ENCODE measurements at places on chromosomes 6 and 20.
A peak's percentile ranks its signal among the peaks of the same experiment; 100 is the strongest.

- DNase-seq, result no peak
Measured at GRCh38 chr20:64224351-64225170, 31.0 kb upstream of the PCMTD2 start.

- DNase-seq, result no peak
Measured at GRCh38 chr20:62736407-62737071, 27.9 kb downstream of the NTSR1 start.

- no peak for DNase-seq
Measured at GRCh38 chr6:134517145-134517658, 199.3 kb upstream of the SGK1 start.

DNA sequence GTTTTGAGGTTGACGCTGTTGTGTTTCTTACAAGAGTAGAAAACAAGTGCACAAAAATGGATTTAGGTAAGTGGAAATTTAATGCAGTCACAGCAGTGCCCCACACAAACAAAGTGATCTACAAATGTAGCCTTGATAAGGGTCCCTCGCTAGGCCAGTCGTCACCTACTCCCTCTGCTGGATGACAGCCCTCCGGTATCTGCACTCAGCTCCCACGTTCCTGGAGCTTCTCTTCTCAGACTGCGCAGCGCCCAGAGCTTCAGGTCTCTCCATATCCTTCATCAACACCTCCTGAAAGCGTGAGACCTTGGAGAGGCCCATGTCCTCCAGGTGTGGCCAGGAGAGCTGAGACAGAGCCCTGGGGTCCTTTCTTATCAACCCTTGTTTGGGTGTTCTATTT lies 58.3 kb upstream of the MAP3K4 start:
- DNase-seq, result no peak

DNA sequence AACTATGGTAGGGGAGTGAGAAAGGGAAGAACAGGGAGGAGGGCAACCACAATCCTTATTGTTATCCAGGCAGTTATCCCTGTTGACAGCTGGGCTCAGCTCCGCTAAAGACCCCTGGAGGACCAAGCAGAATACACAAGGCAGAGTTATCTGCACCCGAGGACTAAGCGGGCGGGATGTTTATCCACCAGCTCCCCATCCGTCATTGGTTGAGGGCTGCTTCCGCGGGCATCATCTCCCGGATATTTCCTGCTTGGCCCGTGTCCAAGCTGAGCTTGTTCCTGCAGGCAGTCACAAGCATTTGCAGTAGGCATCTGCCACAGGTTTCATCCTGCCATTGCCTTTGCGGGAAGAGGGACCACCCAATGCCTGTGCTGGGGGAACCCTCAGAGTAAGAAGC lies 102.1 kb downstream of the DLGAP4 start:
- no peak for DNase-seq

DNA sequence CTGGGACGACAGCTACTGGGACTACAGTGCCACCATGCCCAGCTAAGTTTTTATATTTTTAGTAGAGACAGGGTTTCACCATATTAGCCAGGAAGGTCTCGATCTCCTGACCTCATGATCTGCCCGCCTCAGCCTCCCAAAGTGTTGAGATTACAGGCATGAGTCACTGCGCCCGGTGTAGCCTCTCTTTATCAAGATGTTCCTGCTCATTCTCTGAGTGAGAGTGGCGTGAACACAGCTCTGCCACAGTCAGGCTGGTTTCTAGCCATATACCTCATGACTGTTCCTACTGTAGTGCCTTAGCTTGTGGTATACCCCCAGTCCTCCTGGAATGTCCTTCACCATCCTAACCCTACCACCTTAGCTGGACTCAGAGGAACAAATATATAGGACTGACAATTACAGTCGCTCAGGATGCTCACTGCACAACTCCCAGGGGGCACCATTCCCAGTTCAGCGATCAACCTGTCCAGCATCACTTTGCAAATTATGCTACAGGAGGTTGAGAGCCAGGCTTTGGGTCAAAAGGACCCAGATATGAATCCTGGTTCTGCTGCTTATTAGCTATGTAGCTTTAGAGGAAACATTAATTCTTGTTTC lies 86.3 kb downstream of the CHMP4B start:
- DNase-seq, result no peak

DNA sequence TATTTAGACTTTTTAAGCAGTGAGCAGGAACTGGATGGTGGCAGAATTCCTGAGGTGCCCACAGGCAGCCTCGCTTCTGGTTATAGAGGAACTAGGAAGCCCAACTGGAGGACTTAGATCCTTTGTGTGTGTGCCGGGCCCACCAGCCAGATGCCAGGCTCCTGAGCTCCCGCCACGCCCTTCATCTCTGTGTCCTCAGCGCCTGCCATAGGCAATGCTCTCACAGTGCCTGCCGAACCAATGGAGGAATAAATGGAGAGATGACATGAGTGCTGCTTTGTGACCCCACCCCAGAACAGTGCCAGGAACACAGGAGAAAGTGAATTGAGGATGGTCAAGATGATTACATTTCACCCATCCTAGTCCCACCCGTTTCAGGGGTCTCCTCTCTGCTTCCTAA lies 146.0 kb downstream of the UNC5CL start:
- no peak for DNase-seq

GRCh38 chr6:56037601-56038000 lies 162.2 kb upstream of the BMP5 start:
- no peak for DNase-seq

GRCh38 chr20:60970601-60971000 lies 281.5 kb upstream of the CDH4 start:
- DNase-seq, result no peak

DNA sequence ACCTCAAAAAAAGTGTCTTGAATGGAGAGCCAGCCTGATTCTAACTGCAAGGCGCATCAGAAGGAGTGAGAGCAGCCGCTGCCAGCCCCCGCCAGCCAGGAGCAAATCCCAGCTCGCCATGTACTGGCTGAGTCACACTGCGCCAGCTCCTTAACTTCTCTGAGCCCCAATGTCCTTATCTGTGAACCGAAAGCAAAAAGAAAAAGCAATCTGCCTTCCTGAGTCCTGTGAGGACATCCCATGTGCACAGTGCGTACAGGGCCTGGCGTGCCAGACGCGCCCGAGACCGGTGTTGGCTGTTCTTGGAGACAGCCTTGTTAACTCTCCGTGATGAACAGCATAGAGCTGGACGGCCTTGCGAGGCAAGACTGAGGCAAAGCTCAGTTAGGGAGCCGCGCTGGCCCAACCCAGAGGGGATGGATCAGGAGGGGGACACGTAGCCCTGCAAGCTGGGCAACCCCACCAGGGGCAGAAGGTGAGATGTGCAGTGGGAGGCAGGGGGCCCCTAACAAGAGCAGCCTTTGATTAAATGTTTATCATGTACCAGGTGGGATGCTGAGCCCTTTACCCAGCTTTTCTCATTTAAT lies 122.7 kb downstream of the AGPAT4 start:
- no peak for DNase-seq

GRCh38 chr20:42565235-42565995 lies 624.3 kb downstream of the PTPRT start:
- no peak for DNase-seq

DNA sequence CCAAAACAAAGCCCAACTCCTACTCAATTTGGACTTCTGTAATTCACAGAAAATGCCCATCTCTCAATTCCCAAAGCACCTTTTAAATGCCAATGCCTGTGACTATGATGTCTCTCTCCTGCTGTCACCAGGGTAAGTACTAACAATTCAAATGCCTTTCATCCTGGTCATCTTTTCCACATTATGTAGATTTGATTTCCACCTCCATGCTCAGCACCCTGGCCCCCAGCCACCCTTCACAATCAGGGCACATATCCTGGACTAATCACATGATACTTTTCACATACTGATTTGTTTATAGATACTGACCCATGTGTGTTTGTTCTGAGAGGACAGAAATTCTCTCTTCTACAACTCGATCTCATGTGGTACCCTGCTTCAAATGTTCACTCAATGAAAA lies 236.3 kb downstream of the PTPRK start:
- DNase-seq, result no peak

DNA sequence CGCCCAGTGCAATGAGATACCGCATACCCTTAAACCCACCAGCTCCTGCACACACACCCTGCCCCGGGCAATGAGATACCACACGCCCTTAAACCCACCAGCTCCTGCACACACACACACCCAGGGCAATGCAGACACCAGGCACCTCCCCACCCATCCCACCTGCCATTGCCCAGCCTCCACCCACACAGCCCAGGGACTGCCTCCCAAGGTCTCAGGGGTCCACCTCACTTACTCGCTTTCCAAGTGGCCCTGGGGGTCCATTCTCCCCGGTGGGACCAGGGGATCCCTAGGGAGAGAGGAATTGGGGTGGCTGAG lies 24.0 kb downstream of the COL11A2 start:
- no peak for DNase-seq

DNA sequence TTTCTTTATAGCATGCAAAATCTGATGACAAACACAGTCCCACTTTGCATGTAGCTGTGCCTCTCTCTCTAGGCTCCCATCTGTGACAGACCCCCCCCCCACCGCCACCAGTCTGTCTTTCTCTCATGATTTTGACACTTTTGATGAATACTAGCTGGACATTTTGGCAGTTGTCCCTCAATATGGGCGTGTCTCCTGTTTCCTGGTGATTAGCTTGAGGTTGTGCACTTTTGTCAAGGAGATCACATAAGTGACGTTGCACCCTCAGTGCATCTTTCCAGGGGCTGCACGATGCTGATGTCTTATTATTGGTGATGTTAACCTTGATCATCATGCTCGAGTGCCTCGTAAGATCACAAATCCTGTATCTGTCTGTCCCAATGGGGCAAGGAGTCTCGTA lies 155.1 kb downstream of the EYA2 start:
- no peak for DNase-seq

GRCh38 chr6:20028562-20028961 lies 183.7 kb downstream of the MBOAT1 start:
- no peak for DNase-seq

DNA sequence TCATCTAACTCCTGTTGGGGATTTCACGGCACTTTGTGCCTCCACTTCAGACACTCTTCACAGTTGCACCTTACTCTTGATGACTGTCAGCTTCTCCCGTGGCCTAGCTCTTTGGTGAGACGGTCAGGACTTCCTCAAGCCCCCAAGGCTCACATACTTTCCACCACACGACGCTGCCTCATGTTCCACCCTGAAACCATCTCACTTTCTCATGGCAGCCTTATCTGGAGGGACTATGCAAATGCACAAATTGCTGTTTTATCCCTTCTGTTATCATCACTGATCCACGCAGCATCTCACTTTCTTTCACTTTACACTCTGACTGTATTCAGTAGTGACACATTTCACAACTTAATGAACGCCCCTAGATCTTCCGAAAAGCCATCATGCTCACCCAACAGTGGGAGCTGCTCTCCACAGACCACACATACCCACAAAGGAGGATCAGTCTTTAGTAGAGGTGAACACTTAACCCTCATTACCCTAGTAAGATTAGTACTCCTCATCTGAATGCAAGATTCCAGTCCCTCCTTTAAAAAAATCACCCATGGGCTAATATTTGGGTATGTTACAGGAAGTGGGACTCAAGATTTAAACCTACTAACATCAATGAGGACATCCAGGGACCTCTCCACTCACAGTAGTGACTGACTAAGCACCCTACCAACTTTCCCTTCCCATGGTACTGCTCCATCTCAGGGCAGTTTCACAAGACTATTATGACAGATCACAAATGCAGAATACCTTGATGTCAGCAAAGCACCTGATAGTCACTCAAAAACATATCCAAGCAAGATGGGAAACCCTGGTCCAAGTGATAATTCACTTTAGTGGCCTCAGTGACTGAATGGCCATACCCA lies 35.4 kb downstream of the FYN start:
- peak; percentile 28 for DNase-seq

DNA sequence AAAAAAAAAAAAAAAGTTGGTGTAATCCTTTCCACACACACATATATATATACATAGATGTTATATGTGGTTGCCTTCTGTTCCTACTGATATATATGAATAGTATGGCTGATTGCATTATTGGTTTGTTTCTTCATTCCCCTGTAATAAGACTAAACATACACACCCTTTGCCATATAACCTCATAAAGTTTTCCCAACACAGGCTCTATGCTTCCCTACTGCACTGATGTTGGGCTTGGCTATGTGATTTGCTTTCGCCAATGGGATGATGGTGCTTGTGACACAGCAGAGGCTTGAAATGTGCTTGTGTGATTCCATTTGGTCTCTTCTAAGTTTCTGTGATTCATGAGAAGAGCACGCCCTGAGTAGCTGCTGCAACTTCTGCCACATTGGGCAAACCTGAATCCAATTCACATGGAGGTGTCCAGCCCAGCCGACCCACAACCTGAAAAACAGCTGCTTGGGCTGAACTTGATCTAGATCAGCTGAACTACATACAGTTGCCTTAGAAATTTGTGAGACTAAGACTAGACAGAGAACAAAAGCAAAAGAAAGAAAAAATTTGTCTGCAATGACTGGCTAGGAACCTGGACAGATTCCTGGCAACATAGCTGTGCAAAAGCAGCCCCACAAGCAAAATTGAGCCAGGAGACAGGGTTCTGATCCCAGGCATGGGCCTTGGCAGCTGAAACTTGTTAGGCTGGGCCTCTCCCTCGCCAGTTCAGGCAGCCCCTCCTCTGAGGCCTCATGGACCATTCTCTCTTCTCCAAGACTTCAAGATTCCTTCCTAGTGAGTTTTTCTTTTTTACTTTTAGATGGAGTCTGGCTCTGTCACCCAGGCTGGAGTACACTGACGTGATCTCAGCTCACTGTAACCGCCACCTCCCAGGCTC lies 13.4 kb upstream of the TBC1D20 start:
- DNase-seq, result no peak

GRCh38 chr6:82348130-82348529 lies 15.5 kb upstream of the TPBG start:
- DNase-seq, result no peak

GRCh38 chr6:43869792-43870659 lies 100.0 kb downstream of the VEGFA start:
- no peak for DNase-seq

DNA sequence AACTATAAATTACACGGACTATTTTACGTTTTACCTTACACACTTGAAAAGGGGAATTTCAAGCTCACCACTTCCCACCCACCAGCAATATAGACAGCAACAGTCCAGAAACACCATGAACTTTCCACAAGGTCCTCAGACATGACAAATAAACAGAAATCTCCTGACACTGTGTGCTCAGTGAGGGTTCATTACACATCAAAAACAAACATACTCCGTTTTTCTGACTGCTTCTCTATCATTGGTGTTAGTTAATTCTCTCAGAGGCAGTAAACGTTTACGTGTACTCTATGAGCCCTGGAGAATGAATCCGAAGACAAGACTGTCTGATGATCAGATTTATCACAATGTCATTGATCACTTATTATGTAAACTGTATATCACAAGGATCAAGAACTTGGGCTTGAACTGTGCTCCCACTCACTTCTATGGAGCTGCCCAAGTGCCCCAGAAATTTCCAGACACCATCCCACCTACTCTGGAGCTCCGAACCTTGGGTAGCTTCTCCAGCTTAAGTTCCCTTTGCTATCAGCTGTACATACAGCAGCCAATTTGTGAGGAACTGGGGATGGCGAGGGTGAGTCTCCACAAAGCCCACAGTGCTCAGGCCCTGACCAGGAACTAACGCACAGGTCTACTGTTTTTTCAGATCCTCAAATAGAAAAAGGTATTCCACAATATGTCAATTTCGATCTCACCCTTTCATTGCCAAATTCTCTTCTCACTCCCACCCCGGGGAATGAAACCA lies 86.0 kb downstream of the ALDH8A1 start:
- no peak for DNase-seq

GRCh38 chr6:48476257-48476656 lies 365.3 kb upstream of the PTCHD4 start:
- DNase-seq, result no peak

GRCh38 chr6:90458353-90459224 lies 128.3 kb downstream of the MAP3K7 start:
- peak; percentile 82 for DNase-seq

GRCh38 chr20:37986873-37987601 lies 46.2 kb downstream of the TTI1 start:
- no peak for DNase-seq

Data from activated CD4-positive, alpha-beta T cell treated with anti-CD3 and anti-CD28 coated beads, Interleukin-2, amount 50 U/mL, for 4 hours (primary cell).